ENCODE measurements at places on chromosomes 2 and 18. TPM values are rescaled to one million over a fixed set of nuclear protein-coding genes. Genes with fewer than 3 reads are reported as not detected.

The PPP4R1 gene
- 56.7 TPM for polyA plus RNA-seq

The FAM237A gene
- not detected for polyA plus RNA-seq

GRCh38 chr2:9844576-9844975 lies 1.3 kb downstream of the TAF1B start:
- DNase-seq: no peak

DNA sequence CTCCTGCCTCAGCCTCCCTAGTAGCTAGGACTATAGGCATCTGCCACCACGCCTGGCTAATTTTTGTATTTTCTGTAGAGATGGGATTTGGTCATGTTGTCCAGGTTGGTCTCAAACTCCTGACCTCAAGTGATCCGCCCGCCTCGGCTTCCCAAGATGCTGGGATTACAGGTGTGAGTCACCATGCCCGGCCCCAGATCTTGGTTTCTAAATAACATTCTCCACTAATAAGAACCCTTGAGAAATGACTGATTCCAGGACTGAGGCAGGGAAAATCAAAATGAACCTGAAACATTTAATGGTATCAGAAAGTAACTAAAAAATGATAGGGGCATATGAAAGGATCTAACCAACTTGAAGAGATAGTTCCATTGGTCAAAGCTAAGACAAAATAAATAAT lies 34.0 kb downstream of the BMPR2 start:
- no peak for DNase-seq

GRCh38 chr2:119549241-119549640 lies 5.0 kb downstream of the CFAP221 start:
- no peak for DNase-seq

- no peak for DNase-seq
These were observed 8.1 kb downstream of the SIX2 start for GRCh38 chr2:45000921-45001868.
